ENCODE measurements at places on chromosomes 7 and 10. TPM values are rescaled to one million over a fixed set of nuclear protein-coding genes. Genes with fewer than 3 reads are reported as not detected.

Gene MCU
- 23.7 TPM for total RNA-seq

Gene CCDC126
- total RNA-seq = 5.2 TPM

Gene PRSS37
- total RNA-seq = not detected

Gene PTPRZ1
- 0.04 TPM for total RNA-seq

Gene HOXA1
- total RNA-seq = not detected

Gene PON3
- total RNA-seq = not detected

Gene AKR1C4
- total RNA-seq = not detected
